ENCODE measurements at places on chromosomes 5 and 9. TPM values are rescaled to one million over a fixed set of nuclear protein-coding genes. Genes with fewer than 3 reads are reported as not detected.

The ANKRD34B gene
- total RNA-seq: not detected

The SPINK13 gene
- not detected for total RNA-seq

The TSSK1B gene
- total RNA-seq: under 0.01 TPM

The TEX48 gene
- not detected for total RNA-seq

The ZNF300 gene
- total RNA-seq: 5.3 TPM

The FAM240B gene
- not detected for total RNA-seq

The APBA1 gene
- total RNA-seq: 22.5 TPM

The MSMP gene
- total RNA-seq: 50.3 TPM

The ITK gene
- not detected for total RNA-seq

The PCDHGB6 gene
- 6.2 TPM for total RNA-seq

The DIMT1 gene
- total RNA-seq: 33.3 TPM

The SLC22A4 gene
- 4.9 TPM for total RNA-seq

The GPR150 gene
- 0.33 TPM for total RNA-seq

The TAF1L gene
- total RNA-seq: not detected

The PRRC1 gene
- total RNA-seq: 65.3 TPM

The SPINK6 gene
- not detected for total RNA-seq

The RASA1 gene
- 47.4 TPM for total RNA-seq

The REEP2 gene
- total RNA-seq: 4.6 TPM

The SGCD gene
- 0.19 TPM for total RNA-seq

The CAMSAP1 gene
- total RNA-seq: 39.5 TPM

The KCNV2 gene
- not detected for total RNA-seq

The CACNA1B gene
- total RNA-seq: under 0.01 TPM

The RALGPS1 gene
- total RNA-seq: 2.9 TPM

The UNC13B gene
- total RNA-seq: 42.1 TPM

The MCTP1 gene
- total RNA-seq: 171 TPM

The ZNF483 gene
- total RNA-seq: 2.9 TPM

The ANKRD20A1 gene
- 0.98 TPM for total RNA-seq

The SHISAL2B gene
- total RNA-seq: not detected

The C9orf153 gene
- total RNA-seq: not detected

The WDR38 gene
- not detected for total RNA-seq

The SV2C gene
- total RNA-seq: not detected

The ACER2 gene
- total RNA-seq: 13.5 TPM

The WDR5 gene
- 32.9 TPM for total RNA-seq

The GABRB2 gene
- total RNA-seq: not detected

The PAPPA gene
- total RNA-seq: 0.38 TPM

The TSLP gene
- not detected for total RNA-seq

The TAF11L5 gene
- total RNA-seq: not detected

The TNIP1 gene
- 101 TPM for total RNA-seq

The TXNDC8 gene
- total RNA-seq: not detected

The ORM1 gene
- not detected for total RNA-seq

The LIX1 gene
- not detected for total RNA-seq

The CCDC192 gene
- not detected for total RNA-seq

The CARD9 gene
- total RNA-seq: 0.65 TPM

The MYMK gene
- not detected for total RNA-seq

Measured in vein endothelial cell (primary cell).